ENCODE measurements at places on chromosomes 7 and 10.

- DNase-seq, result no peak
Observed at GRCh38 chr10:89942217-89942616, 240.8 kb downstream of the KIF20B start.

DNA sequence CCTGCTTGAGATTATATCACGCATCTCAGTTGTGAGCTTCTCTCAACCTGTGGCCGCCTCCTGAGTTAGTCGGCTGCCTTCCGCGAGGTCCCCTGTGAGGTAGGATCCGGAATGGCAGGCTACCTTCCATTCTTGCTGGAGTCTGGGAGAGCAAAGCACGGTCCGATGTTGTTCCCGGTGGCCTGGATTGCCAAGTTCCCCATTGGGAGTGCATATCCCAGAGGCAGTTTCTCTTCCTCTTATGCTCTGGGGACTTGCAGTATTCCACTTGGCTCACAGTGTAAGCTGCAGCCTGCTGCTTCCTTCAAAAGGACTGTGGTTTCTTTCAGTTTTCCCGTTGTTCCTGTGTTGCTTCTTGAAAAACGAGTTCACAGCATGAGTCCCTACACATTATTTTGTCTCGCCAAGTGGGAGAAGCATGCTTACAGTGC lies 225.4 kb upstream of the ZWINT start:
- DNase-seq, result no peak

GRCh38 chr7:131909151-131909768 lies 352.8 kb upstream of the PODXL start:
- DNase-seq, result no peak

- no peak for DNase-seq
Observed at GRCh38 chr7:1598286-1598685, 28.5 kb upstream of the PSMG3 start.

DNA sequence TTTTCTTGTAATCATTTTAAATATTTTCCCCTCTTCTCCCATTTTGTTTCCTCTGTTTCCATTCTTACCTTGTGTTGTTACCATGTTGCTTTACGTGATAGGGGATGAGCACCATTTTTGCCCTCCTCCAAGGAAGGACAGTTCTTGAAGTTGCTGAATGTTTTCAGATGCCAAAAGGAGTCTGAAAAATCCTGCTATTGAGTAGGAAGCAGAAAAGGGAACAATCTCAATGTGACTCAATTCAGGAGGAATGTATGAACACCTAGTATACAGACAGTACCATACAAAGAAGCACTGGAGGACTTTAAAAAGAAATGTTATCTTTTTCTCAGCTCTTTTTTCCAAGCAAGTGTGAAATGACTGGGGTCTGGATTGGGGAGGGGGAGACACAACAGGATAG lies 5.1 kb upstream of the NAMPT start:
- no peak for DNase-seq

DNA sequence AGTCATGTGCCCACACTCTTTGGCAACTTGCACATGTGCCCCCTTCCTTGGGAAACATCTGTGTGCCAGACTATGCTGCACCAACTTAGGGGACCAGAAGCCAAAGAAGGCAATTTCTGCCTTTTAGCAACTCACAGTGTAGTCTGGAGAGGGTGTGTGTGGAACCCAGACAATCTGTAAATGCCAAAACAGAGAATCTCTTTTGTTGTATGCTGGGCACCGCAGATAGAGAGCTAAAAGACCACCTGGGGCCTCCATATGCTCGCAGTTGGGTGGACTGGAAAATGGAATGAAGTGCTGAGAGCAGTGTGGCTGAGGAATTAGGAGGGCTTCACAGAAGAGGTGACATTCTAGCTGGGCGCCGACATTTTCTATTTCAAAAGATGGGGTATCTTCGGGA lies 26.4 kb downstream of the UBTD1 start:
- DNase-seq, result no peak

- no peak for DNase-seq
Observed at GRCh38 chr7:133477791-133478190, 224.9 kb downstream of the EXOC4 start.

DNA sequence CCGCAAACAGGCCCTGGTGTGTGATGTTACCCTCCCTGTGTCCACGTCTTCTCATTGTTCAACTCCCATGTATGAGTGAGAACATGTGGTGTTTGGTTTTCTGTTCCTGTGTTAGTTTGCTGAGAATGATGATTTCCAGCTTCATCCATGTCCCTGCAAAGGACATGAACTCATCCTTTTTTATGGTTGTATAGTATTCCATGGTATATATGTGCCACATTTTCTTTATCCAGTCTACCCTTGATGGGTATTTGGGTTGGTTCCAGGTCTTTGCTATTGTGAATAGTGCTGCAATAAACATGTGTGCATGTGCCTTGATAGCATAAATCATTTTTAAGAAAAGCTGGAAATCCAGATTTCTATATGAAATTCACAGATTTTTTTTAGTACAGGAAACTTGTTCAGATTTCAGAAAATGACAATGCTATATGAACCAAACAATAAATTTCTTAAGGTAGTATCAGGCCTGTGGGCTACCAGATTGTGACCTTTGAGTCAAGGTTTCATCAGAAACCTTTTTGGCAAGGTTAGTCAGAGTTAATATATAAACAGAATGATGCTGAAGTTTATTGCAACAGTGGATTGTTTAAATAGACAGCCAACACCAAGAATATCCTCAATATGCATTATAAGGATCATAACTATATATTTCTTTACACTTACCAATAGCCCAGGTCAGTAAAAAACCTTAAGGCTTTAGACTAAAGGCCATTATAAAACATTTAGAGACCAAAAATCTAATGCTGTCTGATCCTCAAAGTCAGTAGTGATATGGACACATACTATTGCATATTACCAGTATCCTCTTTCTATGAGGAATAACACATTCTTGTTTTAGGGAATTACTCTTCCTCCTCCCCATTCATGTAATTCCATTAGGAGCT lies 68.7 kb upstream of the PAPSS2 start:
- DNase-seq, result peak; percentile 32

DNA sequence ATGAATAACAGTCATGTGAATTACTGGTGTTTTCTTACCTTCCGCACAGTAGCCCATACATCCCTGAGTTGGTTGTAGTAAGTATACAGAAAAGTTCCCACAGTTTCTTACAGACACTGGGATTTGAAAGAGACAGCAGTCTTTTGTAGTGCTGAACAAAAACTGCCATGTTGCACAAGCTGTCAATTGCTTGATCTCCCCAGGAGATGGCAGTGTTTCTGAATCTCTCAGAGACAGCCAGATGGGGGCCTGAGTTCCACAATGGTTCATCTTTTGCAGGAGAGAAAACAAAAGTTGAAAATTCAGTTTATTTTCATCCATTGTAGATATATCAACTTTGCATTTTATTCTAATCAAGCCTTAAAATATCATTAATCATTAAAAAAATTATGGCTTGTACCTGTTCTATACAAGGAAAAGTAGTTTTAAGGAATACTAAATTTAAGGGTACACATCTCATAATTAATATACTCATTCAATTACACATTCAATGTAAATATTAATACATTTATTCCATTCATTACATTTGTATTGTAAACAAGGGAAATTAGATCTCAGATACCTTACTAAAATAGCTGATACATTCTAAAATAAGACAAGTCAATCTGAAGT lies 14.5 kb downstream of the VWDE start:
- DNase-seq, result peak; percentile 73

DNA sequence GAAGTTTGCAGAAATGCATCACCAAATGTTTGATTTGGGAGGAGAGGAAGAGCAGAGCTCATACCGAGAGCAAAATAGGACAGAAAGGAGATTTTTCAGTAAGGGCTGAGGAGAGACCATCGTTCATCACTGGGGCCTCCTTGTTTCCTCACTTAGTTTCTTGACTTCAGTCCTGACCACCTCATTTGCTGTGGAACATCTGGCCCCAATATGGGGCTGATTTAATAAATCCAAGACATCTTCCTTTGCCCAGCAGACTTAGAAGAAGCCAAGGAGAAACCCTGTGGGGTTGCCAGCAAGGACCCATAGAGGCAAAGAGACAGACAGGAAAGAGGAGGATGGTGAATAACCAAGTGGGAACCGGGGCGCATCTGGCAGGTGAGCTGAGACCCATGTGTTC lies 60.4 kb downstream of the CHST3 start:
- peak; percentile 34 for DNase-seq

GRCh38 chr10:103699611-103700435 lies 155.6 kb downstream of the SH3PXD2A start:
- no peak for DNase-seq

GRCh38 chr10:137031-137430 lies 1.8 kb downstream of the ZMYND11 start:
- peak; percentile 41 for DNase-seq

- no peak for DNase-seq
Observed at GRCh38 chr7:1668396-1669063, 1.5 kb upstream of the ELFN1 start.

GRCh38 chr10:75344170-75344569 lies 57.4 kb downstream of the ZNF503 start:
- no peak for DNase-seq

DNA sequence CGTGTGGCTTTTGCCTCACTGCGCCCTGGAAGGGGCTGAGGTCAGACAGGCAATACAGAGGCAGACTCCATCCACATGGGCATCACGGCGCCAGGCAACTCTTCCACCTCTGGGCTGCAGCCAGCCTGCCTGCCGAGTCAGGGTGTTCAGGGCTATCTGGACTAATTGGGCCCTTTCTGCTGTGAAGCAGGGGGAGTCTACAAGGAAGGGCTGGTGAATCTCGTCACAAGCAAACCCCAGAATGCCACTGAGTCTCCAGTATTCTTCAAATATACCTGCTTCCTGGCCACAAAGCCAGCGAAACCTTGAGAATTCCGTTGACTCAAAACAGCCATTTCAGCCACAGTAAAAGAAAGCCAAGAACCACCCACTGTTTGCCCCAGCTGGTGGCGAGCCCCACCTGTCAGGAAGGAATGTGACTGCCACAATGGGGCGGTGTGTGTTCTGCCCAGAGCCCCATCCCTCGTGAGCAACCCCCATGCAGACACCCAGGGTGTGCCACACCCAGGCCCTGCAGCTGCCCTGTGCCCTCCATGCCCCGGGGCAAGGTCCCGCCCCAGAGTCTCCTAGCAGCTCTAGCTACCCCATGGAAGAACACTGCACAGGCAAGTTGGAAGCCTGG lies 117.3 kb downstream of the FAM53B start:
- no peak for DNase-seq

GRCh38 chr7:143884969-143885559 lies 16.9 kb downstream of the TCAF1 start:
- peak; percentile 64 for DNase-seq

GRCh38 chr10:17335065-17335464 lies 107.0 kb downstream of the VIM start:
- peak; percentile 91 for DNase-seq

DNA sequence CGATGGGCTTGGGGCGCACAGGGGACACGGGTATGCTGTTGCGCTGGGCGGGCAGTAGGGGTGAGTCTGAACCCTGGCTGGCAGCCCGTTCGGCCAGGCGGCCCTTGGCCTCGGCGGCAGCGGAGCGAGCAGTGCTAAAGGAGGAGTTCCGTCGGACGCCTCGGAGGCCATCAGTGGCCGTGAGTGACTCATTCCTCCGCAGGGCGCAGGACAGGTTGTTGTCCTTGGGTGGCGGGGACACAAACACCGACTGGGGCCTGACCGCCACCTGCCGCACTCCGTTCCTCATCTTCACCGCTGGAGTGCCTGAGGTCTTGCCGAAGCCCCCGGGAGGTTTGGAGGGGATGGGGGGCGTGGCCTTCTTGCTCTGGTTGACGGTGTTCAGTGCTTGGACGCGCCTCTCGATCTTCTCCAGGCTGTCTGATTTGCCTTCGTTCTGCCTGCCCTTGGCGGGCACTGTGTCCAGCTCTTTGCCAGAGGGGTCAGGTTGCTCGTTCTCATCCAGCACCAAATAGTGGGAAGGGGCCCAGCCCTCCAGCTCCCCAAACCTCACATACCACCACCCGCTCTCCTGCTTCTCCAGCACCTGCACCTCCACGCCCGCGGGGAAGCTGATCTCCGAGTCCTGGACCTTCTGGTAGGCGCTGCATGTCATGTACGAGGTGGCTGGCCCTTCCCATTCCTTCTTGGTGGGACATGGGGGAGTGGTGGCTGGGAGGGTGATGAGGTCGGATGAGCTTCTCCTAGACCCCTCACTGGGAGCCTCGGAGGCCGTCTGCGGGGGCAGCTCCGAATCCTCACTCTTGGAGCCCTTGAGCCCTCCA lies 108.7 kb downstream of the NEURL1 start:
- no peak for DNase-seq

DNA sequence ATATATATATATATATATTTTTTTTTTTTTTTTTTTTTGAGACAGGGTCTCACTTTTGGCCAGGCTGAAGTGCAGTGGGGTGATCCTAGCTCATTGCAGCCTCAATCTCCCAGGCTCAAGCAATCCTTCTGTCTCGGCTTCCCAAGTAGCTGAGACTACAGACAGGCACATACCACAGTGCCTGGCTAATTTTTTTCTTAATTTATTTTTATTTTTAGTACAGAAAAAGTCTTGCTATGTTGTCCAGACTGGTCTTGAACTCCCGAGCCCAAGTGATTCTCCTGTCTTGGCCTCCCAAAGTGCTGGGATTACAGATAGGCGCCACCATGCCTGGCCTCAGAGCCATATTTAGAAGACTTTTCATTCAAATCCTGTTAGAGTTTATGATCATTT lies 79.6 kb downstream of the PRTFDC1 start:
- DNase-seq, result no peak

DNA sequence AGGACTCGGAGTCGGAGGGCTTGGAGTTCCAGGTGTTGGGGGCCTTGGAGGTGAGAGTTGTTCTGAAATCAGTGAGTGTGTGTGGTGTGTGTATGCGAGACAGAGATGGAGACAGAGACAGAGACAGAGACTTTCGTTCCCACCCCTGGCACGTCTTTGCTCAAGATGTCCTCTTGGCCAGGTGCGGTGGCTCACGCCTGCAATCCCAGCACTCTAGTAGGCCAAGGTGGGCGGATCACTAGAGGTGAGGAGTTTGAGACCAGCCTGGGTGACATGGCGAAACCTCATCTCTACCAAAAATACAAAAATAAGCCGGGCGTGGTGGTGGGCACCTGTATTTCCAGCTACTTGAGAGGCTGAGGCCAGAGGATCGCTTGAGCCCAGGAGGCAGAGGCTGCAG lies 20.0 kb upstream of the LIMK1 start:
- no peak for DNase-seq

DNA sequence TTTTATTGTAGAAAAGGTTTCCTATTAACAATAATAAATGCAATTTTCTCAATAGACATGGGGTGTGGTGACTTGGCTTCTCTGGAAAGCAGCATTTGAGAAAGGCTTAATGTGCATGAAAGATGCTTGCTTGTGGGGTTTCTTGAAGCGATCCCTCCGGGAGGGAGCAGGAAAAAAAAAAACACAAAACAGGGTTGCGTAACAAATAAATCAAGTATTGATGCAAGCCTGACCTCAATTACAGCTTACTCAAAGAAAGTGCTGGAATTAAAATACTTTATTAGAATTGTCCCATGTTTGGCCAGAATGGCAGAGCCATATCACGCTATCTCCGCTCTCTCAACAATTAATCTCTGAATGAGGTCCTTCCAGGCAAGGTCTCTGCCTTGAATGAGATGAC lies 1612.5 kb downstream of the REEP3 start:
- no peak for DNase-seq
